ENCODE measurements at places on chromosomes 16 and 17.

- DNase-seq, result peak; percentile 43
Observed at GRCh38 chr16:23496821-23497542, 13.3 kb downstream of the GGA2 start.

DNA sequence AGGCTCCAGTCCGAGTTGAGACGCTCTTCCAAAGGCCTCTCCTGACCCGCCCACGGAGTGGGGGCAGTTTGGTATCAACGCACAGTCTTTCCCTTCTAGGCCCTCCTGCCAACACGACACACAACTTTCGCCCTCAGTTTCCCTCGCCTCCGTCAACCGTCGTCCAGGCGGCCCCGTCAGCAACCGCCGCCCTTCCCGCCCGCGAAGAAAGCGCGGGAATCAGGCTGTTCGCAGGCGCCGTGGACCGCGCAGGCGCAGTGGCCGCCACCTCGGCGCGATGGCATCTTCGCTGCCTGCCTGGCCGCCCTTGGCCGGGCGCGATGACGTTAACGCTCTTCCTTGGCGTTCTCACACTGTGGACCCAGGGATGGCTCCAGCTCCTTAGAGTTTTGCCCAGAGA is at the start of gene SPATA22:
Gene SPATA22, minus strand, starts transcription at position 221 of the 400 bp plus-strand sequence. CDS start 2,494 bp downstream, outside the sequence.
- DNase-seq, result no peak

DNA sequence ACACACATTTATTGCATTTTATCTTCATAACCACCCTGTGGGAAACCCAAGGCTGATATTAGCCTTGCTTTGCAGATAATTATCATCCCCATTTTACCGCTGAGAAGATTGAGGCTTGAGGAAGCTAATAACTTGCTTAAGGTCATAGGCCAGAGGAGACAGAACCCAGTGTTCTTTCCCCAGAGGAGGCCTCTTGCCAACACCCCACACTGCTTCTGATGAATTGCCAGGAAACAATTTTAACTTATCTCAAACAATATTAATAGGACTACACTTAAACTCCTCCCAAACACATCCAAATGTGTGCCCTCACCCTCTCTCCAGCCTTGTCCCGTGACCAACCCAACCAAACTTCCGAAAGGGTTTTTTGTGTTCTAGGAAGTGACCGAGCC is 2.1 kb upstream of the SPG7 start:
- no peak for DNase-seq

DNA sequence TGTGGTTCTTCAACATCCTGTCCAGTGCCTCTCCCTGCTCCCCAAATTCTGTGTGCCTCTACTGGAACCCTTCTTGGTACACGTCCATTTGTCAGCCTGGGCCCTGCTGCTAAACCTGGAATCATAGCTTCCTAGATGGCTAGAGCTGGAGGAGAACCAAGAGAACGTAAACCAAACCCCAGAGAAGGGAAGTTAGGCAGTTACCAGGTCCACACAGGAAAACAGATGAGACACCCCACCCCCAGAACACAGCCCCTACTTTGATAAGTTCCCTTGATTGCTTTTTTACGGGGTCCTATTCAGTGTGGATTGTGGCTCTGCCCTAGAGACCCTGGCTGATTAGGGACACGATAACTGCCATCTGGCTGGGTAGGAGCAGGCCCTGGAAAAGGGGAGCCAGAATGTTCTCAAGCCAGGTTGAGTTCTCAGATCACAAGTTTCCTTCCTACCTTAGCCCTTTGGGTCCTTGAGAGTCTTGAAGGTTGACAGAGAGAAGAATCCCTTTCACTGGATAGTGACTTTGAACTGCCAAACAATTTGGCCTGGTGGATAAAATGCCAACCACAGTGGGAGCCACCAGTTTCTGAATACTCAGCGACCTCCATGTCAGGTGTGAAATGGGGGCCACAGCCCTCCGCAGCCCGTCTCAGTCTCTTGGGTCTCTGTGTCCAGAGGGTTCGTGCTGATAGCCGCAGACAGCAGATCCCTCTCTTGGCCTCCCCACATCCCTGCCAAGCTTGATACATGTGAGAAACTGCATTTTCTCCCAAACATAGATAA is 7.9 kb downstream of the TBX4 start:
- DNase-seq, result no peak

DNA sequence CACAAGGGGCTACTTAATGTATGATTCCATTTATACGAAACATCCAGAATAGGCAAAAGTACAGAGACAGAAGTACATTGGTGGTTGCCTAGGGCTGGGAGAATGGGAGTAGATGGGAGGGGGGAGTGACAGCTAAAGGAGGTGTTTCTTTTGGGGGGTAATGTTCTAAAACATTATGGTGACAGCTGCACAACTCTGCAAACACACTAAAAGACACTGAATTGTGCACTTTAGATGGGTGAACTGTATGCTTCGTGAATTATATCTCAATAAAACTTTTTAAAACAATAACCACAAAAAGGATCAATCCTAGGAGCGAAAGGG is 661 bp downstream of the LYRM9 start:
- no peak for DNase-seq

All from HuH-7 (cell line).